ENCODE measurements at places on chromosomes 1 and 21.

GRCh38 chr1:94126651-94127050 is 5.7 kb upstream of the ABCA4 start:
- H3K36me3 ChIP-seq: no peaks in the 10 kb centered on the region
- no peak overlapping the region for H3K27ac ChIP-seq
- no peak overlapping the region for H3K4me3 ChIP-seq
- peaks cover 6% of the 10 kb centered on the region for H3K27me3 ChIP-seq

- H3K36me3 ChIP-seq: peaks cover 7% of the 10 kb centered on the region
- H3K4me3 ChIP-seq: no peak overlapping the region
- peak overlapping the region; percentile 35 for H3K27ac ChIP-seq
Observed at GRCh38 chr1:198913667-198914066, 274.8 kb downstream of the PTPRC start.

GRCh38 chr21:29313662-29314408 is 15.1 kb downstream of the BACH1 start:
- H3K36me3 ChIP-seq: peaks cover 9% of the 10 kb centered on the region
- peak overlapping the region; percentile 50 for H3K27ac ChIP-seq
- no peak for DNase-seq
- peaks cover 64% of the 10 kb centered on the region for H3K4me1 ChIP-seq

- peaks cover 16% of the 10 kb centered on the region for H3K4me1 ChIP-seq
- peaks cover 22% of the 10 kb centered on the region for H3K27me3 ChIP-seq
- H3K4me3 ChIP-seq: peak overlapping the region; percentile 17
- no peak for DNase-seq
- peaks cover 2% of the 10 kb centered on the region for H3K36me3 ChIP-seq
Observed at GRCh38 chr1:39680751-39681150, 8.8 kb upstream of the NT5C1A start.

GRCh38 chr1:59194621-59195020 is 102.3 kb upstream of the FGGY start:
- H3K27ac ChIP-seq: no peak overlapping the region
- peaks cover 5% of the 10 kb centered on the region for H3K27me3 ChIP-seq
- H3K36me3 ChIP-seq: no peaks in the 10 kb centered on the region
- no peak overlapping the region for H3K4me3 ChIP-seq
- no peak for DNase-seq
- H3K4me1 ChIP-seq: no peaks in the 10 kb centered on the region

DNA sequence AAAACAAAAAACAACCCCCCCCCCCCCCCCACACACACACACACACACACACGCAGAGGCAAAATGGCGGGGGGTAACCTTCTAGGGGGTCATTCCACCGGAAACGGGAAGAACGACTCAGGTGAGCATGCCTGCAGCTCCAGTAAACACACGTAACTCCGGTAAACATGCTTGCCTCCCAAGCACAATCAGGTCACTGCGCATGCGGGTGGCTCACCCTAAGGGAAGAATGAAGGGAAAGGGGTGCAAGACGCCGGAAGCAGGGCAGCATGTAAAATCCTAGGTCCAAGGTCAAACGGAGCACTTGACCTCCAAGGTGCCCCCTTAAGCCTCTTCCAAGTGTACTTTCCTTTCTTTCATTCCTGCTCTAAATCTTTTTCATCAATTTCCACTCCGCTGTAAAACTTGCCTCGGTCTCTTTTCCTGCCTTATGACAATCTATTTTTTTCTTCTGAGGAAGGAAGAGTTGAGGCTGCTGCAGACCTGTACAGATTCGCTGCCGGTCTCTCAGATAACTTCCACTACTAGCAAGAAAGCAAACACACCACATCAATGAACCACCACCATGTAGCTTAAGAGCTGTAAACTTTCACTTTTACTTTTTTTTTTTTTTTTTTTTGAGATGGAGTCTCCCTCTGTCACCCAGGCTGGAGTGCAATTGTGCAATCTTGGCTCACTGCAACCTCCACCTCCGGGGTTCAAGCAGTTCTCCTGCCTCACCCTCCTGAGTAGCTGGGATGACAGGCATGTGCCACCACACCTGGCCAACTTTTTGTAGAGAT is 21.0 kb upstream of the CBR3 start:
- DNase-seq: no peak
- peak overlapping the region; percentile 91 for H3K27ac ChIP-seq
- H3K4me3 ChIP-seq: peak overlapping the region; percentile 91
- H3K27me3 ChIP-seq: no peaks in the 10 kb centered on the region

DNA sequence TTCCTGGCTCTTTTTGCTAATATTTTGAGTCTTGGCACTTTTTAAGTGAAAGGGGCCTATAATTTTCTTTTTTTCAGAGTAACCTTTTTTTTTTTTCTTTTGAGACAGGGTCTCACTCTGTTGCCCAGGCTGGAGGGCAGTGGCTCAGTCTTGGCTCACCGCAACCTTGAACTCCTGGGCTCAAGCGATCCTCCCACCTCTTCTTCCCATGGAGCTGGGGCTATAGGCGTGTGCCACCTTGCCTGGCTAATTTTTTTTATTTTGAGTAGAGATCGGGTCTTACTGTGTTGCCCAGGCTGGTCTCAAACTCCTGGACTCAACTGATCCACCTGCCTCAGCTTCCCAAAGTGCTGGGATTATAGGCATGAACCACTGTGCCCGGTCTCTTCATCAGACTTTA is 102.8 kb downstream of the DHRS3 start:
- H3K27me3 ChIP-seq: no peaks in the 10 kb centered on the region
- no peak for DNase-seq
- H3K27ac ChIP-seq: no peak overlapping the region
- H3K4me3 ChIP-seq: no peak overlapping the region
- peaks cover 6% of the 10 kb centered on the region for H3K36me3 ChIP-seq

GRCh38 chr1:186286615-186287315 is 88.3 kb downstream of the TPR start:
- H3K4me3 ChIP-seq: no peak overlapping the region
- H3K4me1 ChIP-seq: peaks cover 80% of the 10 kb centered on the region
- no peaks in the 10 kb centered on the region for H3K27me3 ChIP-seq
- peak overlapping the region; percentile 75 for H3K27ac ChIP-seq

GRCh38 chr1:112460615-112461014 is 48.1 kb upstream of the WNT2B start:
- no peak overlapping the region for H3K4me3 ChIP-seq
- no peak overlapping the region for H3K27ac ChIP-seq
- no peaks in the 10 kb centered on the region for H3K36me3 ChIP-seq
- H3K4me1 ChIP-seq: peaks cover 1% of the 10 kb centered on the region
- DNase-seq: no peak
- H3K27me3 ChIP-seq: peaks cover 11% of the 10 kb centered on the region

All from activated T-cell treated with anti-CD3 and anti-CD28 coated beads, Interleukin-2, amount 50 U/mL, for 72 hours (primary cell).